ENCODE measurements at places on chromosomes 5 and 9.

GRCh38 chr9:121303456-121304451 lies 35.8 kb downstream of the GSN start:
- DNase-seq, result no peak

DNA sequence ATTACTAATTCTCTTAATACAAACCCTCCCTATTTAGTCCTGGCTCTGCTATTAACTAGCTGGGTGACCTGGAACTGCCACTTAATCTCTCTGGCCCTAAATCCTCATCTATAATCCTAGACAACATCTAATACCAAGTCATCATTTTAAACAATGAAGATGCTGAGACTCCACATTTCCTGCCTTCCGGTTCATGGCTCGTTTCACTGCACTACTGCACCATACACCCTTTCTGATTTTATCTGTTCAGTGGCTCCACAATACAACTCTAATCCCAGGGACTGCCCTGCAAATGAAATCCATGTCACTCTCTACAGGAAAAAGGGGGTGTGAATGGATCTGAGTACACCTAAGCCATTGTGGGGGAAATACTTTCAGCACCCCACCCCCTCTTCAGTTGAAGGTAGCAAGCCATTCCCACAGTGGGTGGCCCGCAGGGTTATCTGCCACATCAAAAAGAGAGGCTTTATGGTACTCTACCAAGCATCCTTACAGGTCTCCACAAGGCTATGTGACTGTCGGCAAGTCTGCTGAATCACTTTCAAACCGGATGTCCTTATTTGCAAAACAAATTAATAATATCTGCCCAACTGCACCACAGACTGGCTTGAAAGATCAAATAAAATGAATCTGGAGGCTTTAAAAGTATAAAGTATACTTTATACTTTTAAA lies 89.5 kb downstream of the EPB41L4A start:
- DNase-seq, result peak; percentile 55

- DNase-seq, result no peak
Measured at GRCh38 chr9:136201609-136202453, 3.1 kb downstream of the LHX3 start.

GRCh38 chr9:115267790-115268189 lies 149.8 kb upstream of the TNC start:
- no peak for DNase-seq

Data from DND-41 (cell line).